ENCODE measurements at places on chromosomes 1 and 21.

GRCh38 chr1:154744352-154745035 lies 125.6 kb downstream of the KCNN3 start:
- DNase-seq: no peak

DNA sequence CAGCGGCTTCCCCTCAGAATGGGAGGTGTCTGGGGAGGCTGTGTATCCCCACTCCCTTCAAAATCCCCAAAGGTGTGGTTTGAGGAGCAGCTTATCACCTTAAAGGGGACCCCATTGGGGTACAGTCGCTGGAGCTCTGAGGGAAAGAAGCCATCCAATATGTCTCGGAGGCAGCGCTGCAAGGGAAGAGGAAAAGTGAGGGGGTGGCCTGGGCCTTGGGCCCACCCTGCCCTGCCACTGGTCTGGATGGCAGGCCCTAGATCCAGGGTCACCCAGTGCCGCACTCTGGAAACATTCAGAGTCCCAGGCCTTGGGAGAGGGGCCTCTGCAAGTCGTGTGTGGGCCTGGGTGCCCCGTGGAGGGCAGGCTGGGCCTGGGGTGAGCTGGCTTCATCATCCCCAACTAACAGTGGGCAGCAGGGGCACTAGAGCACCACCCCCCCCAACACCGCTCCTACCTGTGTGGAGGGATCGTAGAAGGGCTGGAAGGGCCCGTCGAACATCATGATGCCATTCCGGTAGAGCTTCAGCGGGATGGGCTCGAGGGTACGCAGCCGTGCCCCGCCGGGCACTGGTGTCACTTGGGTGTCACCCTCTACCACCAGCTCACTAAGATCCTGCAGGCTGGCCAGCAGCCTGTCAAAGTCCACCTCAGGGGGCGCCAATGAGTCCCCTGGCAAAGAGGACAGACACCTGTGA lies 5.6 kb downstream of the SH3BGRL3 start:
- DNase-seq: no peak

GRCh38 chr1:200029822-200030152 lies 2.3 kb downstream of the NR5A2 start:
- DNase-seq: no peak

DNA sequence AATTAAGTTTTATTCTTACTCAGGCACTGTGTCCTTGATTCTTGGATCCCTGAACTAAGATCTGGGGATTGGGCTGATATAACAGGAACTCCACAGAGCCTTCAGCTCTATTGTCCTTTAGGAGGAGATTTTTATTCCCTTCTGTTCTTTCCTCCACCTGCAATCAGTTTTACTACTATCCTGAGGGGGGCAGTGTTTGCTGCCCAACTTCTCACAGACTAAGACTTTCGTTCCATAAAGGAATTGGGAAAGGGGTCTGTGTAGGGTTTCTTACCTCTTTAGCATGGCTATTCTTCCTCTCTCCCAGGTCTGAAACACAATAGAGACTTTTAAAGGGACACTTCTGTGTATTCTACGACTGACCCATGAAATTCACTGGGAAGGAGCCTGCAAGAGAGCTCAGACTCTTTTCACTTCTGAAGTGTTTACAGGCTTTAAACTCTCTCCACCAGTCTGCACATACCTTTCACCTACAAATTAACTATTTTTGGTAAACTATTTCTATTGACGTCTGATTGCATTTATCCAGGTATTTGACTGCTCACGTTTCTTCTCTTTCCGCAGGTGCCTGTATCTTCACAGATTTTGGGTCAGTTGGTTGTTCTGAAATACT lies 103.3 kb upstream of the DEPDC1 start:
- no peak for DNase-seq

DNA sequence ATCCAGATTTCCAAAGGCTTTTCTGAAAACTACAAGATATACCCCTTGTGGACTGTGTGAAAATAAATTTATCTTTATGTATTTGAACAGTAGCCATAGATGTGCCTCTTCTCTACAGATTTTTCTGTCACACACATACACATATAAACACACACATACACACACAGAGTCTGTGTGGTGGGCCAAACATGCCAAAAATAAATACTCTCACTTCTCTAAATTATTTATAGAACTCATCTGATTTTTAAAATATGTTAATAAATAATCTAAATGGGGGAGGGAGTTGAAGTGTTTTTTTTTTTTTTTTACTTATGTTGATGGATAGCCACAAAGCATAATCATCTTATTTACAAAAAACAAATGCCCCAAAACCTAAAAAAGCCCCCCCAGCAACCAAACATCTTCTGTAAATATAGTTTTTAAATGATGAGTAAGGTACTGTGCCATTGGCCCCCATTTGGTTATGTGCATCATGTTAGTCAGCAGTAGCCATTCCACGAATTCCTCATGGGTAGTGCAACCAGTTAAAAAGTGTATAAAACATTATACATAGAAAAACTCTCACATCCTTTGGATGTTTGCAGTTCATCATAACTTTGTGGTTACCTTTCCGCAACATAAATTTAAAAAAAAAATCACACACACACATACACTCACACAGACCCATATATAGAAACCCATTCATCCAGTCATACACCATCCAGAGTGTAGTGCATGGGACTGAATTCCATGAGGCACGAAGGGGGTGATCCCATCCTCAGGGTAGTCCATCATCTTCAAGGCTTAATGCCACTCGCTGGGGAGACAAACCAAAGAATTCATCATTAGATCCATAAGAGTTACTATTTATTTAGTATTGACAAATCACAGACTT lies 8.2 kb upstream of the MAGOH start:
- DNase-seq: no peak

DNA sequence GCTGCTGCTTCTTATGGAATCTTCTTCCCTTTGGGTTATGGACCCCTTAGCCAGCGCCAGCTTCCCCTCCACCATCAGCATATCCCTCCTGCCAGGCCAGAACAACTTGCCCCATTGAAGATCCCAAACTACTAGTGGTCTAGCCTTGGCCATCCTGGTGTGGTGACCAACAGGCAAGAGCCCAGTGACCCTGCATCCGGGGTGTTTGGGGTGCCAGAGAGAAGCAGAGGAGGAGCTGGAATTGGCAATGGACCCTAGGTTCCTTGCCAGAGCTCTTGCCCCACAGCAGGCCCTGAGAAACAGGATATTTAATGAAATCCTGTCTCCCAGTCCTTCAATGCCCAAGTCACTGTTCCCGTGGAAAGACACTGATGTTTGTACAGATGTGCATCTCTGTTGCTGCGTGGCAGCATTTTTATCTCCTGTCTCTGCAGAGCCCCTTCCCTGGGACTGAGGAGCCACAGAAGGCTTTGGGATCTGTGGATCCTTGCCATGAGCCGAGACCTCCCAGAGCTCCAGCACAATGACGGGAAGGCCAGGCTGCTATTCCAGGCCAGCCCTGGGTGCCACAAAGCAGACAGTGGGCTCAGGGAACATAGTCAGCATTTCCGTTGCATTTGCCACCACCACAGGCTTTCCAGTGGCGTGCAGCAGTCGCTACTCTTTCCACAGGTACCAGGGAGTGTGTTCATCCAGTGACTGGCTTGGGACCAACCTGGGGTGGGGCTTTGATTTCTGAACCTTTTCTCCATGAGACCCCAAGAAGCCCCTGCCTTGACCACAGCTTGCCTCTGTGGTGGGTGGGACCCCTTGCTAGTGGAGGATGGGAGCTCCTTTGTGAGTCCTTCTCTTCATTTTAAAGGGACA lies 21.6 kb downstream of the NAV1 start:
- no peak for DNase-seq

DNA sequence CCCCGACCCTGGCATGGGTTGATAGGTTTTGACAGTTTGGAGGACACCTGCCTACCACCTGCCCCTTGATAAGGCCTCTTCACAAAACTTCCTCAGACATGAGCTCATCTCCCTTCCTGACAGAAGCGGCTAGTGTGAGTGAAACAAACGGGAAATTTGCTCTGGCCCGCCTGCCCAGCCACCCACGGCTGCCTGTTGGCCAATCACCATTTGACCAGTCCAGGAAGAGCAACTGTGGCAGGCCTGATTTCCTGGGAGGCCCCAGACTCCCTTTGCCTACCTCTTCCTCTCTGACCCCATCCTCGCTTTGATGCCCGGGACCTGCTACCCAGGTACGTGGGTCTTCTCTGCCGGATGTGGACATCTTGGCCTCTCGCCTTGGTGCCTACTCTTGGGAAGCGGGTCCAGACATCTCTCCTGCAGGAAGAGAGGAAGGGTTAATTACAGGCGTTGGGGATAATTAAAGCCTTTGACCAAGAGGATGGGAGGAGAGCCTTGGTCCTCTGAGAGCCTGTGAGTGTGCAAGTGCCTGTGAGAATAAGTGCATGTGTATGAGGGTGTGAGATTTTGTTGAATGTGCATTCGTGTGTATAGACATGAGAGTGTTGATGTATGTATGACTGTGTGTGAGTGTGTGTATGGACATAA lies 1.1 kb upstream of the EPHA2 start:
- DNase-seq: no peak

- no peak for DNase-seq
Measured at GRCh38 chr21:31725202-31725839, 6.6 kb downstream of the SCAF4 start.

DNA sequence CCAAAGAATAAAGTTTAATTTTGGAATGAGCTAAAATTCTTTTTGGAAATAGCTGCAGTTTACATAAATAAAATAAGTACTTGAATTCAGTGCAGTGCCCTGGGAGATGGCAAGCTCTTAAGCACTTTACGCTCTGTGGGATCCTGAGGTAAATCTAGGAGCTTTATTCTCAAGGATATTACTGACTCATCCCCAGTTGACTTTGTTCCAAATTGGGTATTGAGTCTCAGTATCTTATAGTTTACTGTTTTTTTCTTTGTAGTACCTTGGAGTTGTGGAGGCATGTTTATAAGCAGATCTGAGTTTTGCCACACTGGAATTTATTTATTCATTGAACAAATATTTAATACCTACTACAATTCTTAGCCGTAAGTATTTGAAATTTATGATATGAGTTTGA lies 27.4 kb upstream of the HRNR start:
- no peak for DNase-seq

GRCh38 chr1:113178106-113178505 lies 105.1 kb downstream of the LRIG2 start:
- no peak for DNase-seq

DNA sequence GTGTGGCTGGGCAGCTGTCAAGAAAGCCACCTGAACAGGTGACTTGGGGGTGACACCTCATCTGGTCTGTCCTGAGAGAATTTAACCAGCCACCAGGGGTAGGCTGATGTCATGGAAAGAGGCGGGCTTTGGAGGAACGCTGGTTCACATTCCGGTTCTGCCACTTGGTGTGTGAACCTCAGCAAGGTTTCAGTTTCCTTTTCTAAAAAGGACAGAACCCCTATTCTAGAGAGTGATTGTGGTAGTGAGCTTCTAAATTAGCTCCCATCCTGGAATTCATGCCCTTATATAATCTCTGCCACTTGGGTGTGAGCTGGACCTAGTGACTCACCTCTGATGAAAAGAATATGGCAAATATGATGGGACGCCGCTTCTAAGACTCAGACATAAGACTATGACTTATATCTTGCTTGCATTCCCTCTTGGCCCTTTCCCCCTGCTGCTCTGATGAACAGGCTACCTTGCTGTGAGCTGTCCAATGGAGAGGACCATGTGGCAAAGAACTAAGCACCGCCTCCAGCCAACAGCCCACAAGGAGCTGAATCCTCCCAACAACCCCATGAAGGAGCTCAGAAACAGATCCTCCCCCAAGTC lies 332.1 kb downstream of the RRAGC start:
- DNase-seq: no peak

DNA sequence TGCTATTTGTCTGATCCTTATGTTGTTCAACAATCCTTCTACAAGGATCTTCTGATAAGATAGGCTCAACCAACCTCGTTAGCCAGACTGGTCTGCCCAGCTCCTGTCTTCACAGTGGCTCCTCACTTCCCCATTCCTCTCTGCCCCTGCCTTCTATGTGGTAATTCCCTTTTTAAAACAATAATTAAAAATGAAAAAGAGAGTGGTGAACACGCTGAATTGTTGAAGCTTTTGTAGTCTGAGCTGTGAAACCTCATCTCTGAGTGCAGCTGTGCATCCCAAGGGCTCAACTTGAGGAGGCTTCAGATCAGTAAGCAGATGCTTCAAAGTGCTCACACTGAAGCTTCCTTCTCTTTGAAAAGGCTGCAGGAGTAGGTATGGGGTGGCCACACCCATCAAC lies 70.7 kb upstream of the JUN start:
- DNase-seq: no peak

DNA sequence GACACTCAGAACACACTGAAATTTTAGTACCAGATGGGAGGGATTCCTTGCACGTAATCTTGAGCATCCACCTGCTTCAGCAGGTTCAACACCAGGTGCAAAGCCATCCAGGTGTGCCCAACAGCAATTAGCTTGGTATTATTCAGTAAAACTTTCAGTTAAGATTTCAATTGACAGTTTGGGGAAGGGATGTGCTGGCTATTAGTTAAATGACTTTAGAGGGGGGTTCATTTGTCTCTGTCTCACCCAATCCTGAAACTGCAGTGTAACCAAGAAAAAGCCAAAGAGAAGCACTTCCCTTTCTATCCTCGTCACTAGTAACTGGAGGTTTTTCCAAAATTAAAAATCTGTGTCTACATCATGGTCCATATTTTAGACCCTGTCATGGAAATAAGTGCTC lies 90.9 kb downstream of the PIK3R3 start:
- no peak for DNase-seq

GRCh38 chr1:77655431-77655974 lies 27.0 kb downstream of the ZZZ3 start:
- DNase-seq: no peak

DNA sequence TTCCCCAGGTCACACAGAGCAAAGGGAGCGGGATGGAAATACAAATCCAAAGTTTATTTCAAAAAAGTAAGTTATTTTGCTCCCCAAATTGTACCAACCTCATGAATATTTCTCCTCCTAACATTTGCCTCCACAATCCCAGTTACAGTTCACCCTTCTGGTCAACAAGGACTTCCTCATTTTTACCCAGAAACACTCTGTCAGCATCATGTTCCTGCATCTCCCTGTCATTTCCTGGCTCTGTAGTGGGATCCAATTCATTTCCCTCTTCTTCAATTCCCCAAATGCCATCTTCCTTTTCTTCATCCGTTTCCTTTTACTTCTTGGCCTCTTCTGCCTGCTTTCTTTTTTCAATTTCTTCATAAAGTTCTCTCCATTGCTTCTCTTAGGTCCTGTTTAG lies 32.0 kb upstream of the EPS15 start:
- no peak for DNase-seq

DNA sequence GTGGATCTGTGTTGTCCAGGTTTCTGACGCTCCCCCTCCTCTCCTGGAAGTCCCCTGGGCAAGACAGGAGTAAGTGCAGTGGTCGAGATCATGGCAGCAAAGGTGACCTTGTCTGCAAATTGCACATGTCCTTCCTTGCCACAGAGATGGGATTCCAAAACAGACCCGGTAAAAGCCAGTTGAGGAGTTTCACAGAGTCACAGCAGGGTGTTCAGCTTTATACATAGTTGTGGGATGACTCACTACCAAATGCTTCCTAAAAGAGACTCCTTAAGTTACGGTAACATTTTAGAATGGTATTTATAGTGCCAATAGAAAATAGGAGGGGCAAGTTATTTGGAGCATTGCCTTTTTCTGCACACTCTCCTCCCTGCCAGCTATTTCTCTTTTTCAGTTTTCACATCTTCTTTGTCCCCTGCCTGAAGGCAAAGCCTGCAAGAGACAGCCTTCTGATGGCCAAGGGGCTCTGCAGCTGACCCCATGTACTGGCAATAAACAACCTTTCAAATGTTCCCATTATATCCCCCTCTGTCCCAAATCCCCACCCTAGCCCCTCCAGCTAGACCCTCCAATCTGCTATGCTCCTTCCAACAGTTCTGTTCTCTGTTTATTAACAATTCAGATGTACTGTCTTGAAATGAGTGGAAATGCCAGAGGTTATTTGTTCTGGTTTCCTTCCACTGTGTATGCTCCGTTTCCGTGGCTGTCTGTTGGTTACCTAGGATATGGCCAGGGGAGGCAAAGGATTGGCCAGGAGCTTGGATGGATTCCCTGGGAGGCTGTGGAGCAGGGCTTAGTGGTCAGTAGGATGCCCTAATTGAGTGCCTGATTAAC lies 115.0 kb downstream of the TGFB2 start:
- no peak for DNase-seq

Measured in dorsolateral prefrontal cortex (tissue), 122 donors.